Natural killer cell treated with Interleukin-12 subunit alpha and Interleukin-12 subunit beta and Interleukin-15 and Interleukin-18, amount 100 ng/mL, for 72 hours (primary cell): ENCODE measurements at places on chromosomes 7 and 10. TPM values are rescaled to one million over a fixed set of nuclear protein-coding genes. Genes with fewer than 3 reads are reported as not detected.

GPR22 gene
- total RNA-seq, result not detected

GRCh38 chr7:18505870-18506460, 10.4 kb downstream of the HDAC9 start:
- DNase-seq, result no peak

DNA sequence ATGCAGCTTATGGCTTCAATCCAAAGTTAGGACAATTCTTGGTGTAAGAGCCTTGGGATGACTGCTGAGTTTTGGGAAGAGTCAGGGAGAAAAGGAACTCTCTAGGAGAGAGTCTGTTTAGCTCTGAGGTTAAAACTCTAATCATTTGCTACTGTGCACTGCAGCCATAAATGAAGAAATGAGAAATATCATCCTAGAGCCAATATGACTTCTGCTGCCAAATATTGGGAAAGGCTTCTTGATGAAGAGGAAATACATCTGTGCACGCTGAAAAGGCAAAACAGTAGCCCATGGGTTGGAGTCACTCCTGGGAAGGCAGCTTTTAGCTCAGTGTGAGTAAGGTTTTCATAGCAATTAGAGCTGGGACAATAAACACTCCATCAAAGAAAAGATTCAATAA, 308.8 kb downstream of the SFMBT2 start:
- DNase-seq, result no peak

DNA sequence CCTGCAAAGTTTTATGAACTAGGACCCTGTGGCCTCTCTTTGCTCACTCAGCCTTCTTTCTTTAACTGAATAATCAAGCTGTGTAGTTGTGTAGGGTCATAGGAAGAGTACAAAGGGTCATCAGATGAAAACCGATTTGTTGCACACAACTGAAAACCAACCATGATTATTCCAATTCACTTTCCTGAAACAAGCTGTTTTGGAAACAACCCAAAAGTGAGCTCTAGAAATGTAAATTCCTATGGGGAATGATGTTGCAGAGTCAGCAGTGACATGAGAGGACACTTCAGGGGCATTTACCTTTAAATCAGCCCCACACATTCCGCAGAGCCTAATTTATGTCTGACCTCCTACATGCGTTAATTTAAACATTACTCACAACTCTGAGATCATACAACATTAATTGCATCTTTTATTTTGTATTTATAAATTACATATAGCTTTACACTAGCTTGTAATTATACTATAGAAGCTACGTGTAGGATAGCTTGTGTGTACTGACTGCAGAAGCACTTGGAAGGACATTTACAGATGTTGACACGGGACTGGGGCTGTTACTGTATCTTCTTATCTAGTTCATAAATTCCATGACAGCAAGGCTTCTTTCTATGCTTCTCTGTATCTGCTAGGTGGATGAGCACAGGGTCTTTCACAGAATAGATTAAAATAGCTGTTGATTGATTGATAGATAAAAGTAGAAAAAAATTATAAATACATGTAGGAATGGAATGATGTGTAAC, 139.9 kb upstream of the AKR1E2 start:
- DNase-seq, result no peak

- no peak for DNase-seq
Measured at GRCh38 chr7:32670110-32671025, 175.1 kb downstream of the AVL9 start.

DNA sequence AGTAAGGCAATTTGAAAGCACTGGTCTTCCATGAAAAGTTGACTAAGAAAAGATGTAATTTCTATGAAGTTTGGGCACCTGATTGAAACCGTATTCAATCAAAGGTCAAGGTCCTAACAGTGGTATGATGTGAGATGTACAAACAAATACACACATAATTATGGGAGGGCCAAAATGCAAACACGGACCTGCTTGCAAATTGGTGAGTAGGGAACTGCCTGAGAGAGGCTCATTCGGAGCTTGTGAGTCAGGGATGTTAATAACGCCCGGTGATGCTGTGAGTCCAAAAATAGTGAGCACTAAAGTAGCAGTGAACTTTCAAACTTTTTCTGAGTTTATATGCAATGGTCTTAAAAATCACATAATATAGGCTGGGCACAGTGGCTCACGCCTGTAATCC, 34.2 kb upstream of the FAM180A start:
- no peak for DNase-seq

GRCh38 chr7:3923307-3923918, 622.4 kb downstream of the SDK1 start:
- no peak for DNase-seq

- no peak for DNase-seq
Measured at GRCh38 chr7:95322854-95323253, 1.5 kb downstream of the PON1 start.

- no peak for DNase-seq
Measured at GRCh38 chr10:4240608-4241197, 455.7 kb upstream of the KLF6 start.

DNA sequence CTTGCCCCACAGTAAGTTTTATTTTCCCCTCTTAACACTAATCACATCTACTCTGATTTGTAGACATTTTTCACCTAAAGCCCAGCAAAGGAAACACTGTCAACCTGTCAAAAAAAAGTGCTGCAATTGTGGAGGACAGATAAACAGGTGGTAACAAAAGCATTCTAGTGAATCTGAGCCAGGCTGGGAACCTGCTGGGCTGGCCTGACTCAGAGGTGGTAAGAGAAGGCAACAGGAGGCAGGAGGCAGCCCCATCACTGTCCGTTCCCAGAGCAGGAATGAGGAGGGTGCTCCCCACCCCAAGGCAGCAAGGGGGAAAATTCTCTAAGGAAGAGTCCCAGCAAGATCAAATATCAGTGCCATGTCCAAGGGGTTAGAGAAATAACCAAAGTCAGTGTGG, 19.5 kb upstream of the HERPUD2 start:
- DNase-seq, result no peak

LGI1 gene
- not detected for total RNA-seq
